Kidney tubule cell (primary cell): ENCODE measurements at places on chromosomes 1 and 21.

DNA sequence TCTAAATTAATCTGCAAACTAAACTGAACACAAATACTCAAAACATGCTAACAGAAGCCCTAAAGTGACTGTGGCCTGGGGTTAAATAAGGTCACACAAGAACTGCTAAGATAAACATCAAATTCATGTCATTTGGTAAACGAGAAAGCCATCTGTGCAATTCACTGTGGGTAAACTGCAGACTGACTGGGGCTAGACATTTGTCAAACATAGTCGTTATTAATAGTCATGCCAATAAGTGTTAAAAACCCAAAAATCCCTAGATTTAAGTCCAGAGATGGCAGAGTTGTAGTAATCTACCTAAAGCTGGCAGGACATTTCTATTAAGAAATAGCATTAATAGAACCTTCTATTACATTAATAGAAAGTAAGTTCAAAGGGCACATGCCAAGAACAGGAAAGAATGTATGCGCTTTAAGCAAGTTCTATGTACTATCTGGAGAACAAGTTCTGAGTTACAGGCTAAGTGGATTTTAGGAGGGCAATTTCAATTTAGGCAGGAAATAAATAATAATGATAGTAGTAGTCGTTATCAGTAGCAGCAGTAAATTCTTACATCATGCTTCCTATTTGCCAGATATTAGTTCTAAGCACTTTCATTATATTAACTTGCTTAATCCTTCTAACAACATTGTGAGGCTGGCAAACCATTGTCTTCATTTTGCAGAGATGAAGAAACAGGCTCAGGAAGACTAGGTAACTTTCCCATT is 8.6 kb downstream of the EDEM3 start:
- no peak for DNase-seq

DNA sequence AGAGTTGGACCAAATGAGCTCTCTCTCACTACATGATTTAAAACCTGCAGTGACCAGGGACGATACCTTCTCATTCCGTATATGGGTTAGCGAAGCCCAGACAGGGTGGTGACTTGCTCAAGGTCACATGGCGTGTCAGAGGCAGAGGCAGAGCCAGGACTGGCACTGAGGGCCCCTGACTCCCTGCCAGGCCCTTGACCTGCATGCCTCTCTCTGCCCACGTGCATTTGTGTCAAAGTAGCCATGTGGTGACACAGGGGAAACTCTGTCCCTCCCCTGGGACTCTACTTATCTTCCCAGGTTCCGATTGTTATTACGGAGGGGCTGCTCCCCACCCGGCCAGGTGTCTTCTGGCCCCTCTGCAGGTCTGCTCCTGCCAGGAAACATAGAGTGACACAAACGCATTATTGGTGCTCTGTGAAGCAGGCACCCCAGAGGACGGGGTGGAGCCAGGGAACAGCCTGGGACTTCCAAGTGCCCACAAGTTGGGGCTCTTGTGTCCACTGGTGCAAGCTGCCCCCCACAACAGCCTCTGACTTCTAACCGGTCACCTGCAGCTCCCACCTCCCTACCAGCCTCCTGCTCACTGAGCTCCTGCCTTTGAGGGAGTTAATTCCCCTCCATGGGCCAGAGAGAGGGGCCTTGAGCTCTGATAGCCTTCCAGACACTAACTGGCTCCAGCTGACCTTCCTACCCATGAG is 7.3 kb upstream of the TINAGL1 start:
- DNase-seq = peak; percentile 26

DNA sequence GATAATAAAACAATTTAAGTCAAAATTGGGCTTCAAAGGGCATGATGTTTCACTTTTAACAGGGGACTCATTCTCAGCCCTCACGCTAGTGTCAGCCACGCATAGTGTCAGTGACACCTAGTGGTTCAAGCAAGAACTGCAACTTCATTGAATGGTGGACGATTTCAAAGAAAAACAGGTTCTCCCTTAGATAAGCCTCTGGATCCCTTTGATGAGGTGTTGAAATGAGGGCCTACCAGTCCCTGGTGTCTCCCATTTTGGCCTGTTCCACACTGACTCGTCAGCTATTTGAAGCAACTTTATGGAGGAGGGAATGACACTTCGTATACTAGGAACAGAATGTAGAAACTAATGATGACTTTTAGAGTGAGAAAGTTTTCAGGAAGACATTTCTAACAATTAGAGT is 56.2 kb downstream of the FCRL5 start:
- DNase-seq = peak; percentile 43

- peak; percentile 13 for DNase-seq
Measured at GRCh38 chr1:208045463-208046260, 134.7 kb upstream of the CD34 start.

- no peak for DNase-seq
Measured at GRCh38 chr1:45198185-45198584, 8.2 kb downstream of the ZSWIM5 start.
